Right cardiac atrium (tissue), 5 donors: ENCODE measurements at places on chromosomes 3 and 15. TPM values are rescaled to one million over a fixed set of nuclear protein-coding genes. Genes with fewer than 3 reads are reported as not detected.

- DNase-seq = no peak
Measured at GRCh38 chr3:179324270-179324754, 1.5 kb downstream of the ZNF639 start.

GRCh38 chr15:63586790-63587189 is 10.4 kb upstream of the FBXL22 start:
- no peak for DNase-seq

GRCh38 chr3:17508180-17508752 is 234.2 kb downstream of the TBC1D5 start:
- DNase-seq = no peak

The TRAT1 gene
- polyA plus RNA-seq = not detected

The DCLK3 gene
- polyA plus RNA-seq = 0.18 TPM

The HDGFL3 gene
- 17.0 TPM for polyA plus RNA-seq

DNA sequence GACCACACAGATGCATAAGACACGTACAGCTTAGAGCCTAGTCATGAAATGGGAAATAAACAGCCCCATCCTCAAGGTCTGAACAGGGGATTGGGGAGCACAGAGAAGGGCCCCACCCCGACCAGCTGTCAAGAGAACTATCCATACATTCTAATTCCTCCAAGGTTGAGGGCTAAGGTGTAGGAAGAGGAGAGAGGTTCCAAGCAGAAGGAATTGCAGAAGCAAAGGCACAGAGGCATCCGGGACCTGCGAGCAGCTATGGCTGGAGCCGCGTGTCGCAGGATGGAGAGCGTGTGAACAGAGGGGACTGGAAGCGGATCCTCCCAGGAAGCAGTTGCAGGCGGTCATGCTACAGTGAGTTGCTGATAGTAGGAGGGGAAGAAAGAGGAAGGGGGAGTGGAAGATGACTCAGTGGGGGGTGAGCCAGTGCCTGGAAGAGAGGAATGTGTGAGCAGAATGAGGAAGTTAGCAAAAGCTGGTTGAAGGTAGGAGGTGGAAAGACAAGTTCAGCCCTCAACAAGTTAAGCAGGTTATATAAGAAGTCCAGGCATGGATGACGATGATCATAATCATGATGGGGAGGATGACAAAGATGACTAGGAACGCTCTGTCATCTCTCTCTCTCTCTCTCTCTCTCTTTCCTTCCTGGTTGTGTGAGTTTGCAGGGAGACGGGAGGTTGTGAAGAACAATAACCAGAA is 89.7 kb downstream of the LIPC start:
- DNase-seq = peak; percentile 77

DNA sequence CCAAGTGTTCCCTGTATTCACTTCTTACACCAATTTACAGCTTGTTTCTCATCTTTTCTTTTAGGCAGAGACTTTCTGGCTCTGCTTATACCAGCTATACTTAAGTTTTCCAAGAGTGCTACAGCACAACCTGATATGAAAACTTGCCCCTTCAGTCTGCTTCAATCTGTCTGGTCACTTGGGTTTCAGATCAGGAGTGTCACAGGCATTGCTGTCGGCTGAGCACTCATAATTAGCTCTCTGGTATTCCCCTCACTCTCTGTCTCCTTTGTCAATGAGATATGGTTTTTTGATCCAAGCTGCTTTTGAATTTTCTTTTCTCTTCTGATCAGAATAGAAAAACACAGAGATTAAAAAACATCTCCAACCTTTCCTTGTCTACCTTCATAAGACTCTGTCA is 194.9 kb upstream of the UMPS start:
- no peak for DNase-seq

The BFSP2 gene
- polyA plus RNA-seq = not detected

The PRSS50 gene
- 0.14 TPM for polyA plus RNA-seq

- DNase-seq = no peak
Measured at GRCh38 chr3:94372026-94372425, 309.2 kb downstream of the NSUN3 start.

GRCh38 chr3:178304758-178305467 is 231.3 kb upstream of the KCNMB2 start:
- DNase-seq = no peak

The SNURF gene
- polyA plus RNA-seq = 32.0 TPM

DNA sequence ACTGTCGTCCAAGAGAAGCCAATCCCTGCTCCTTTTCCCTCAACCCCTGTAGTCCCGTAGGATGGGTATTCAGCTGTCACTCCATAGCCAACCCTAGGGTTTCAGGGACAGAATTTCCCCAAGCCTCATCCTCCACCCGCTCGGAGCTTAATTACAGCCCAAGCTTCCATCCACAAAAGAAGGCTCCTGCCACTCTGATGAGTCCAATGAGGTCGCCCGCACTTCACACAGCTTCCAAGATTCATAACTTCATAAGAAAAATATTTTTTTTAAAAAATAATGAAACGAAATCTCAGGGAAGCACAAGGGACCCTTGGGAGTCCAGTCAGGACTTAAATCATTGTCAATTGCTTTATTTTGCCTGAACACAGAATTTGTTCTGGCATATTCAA is 75.6 kb downstream of the SLC12A8 start:
- DNase-seq = no peak

- DNase-seq = no peak
Measured at GRCh38 chr3:99714146-99714545, 75.8 kb downstream of the COL8A1 start.

DNA sequence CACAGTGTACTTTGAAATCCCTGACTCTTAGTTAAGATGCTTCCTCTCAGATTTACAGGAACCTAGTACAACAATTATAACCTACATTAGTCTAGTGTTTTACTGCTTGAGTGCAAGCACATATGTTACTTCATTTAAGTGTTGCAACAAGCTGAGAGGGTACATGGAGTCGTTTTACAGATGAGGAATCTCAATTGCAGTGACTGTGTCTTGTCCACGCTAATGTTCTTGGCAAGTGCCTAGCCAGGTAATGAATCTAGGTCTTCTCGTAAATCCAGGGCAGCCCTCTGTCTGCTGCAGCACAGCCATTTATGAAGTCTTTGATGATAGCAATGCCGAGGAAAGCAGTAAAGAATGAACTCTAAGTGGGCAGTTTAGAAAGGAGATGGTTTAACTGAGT is 384.4 kb upstream of the ARPP21 start:
- no peak for DNase-seq

The SEC61A1 gene
- polyA plus RNA-seq = 52.5 TPM

DNA sequence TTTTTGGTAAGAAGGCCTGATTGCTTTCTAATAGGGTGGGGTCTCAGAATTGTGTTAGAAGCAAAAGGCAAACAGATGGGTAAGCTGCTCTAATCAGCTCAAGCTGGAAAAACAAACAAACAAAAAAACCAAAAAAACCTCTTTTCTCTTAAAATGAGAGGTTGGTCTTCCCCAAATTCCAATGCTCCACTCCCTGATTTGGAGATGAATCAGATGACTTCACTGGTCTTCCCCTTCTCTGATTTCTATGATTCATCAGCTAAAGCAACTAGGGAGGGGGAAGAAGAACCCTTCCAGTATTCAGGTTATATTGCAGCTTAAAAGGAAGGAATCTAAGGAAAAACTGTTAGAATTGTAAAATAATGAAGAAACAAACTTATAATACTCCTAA is 9.6 kb upstream of the ANXA2 start:
- no peak for DNase-seq

The DPPA4 gene
- not detected for polyA plus RNA-seq

DNA sequence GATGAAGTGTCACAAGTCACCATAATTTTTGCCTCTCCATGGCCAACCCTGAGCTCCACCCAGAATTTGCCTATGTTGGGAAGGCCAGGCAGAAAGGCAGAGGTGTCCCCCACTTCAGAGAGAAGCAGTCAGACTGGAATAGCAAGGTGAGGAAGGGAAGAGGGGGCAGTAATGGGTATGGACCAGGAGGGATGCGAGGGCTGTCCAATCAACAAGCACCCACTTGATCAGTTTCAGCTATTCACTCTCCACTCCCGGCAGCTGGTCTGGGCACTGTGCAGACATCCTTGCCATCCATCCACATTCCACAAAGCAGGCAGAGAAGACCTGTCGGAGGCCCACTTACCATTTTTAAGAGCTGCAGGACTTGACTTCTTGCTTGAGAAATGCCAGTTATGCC is 43.5 kb upstream of the CTNNB1 start:
- DNase-seq = no peak

The OSTN gene
- polyA plus RNA-seq = 0.14 TPM

DNA sequence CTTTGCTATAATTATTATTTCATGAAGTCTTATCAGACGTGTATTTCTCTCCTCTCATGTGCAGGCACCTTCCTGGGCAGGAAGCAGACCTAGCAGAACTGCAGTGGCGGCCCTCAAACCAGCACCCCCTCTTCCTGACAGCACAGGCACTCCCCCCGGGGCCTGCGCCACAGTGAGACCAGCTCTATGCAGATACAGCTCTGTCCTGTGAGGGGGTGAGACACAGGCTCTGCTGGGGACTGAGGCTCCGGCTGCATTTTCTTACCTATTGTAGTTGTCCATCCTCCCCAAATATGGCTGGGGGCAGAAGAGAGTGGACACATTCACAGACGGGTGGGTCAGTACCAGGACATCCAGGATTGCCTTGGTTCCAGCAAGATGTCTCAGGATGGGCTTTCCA is 5.0 kb downstream of the CISH start:
- DNase-seq = no peak

DNA sequence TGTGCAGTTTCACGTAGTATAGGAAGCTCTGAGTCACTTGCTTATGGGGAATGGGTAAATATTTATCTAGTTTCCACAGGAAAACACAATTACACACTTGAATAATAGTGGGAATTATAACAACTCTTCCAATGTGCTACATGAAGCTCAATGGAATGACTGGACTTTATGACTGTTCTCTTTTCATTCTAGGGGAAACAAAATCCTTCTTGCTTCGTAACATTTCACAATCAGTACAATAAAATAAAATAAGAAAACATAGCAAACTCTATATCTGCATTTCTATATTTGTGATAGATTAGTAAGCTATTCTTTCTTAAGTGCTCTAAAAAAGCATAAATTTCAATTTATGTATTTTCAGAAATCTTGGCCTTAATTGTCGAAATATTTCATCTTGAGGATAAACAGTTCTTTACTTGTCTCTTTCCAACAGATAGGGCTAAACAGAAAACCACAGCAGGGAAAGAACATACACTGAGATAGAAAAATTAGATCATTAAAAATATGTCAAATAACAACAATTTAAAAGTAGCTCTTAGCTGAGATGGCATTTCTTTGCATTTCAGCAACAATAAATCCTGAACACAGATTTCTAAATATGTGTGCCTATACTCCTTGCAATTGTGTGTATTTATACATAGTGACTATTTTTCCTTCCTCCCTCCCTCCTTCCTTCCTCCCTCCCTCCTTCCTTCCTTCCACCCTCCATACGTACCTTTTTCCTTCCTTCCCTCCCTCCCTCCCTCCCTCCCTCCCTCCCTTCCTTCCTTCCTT is 395.5 kb upstream of the KCNMB2 start:
- DNase-seq = no peak

DNA sequence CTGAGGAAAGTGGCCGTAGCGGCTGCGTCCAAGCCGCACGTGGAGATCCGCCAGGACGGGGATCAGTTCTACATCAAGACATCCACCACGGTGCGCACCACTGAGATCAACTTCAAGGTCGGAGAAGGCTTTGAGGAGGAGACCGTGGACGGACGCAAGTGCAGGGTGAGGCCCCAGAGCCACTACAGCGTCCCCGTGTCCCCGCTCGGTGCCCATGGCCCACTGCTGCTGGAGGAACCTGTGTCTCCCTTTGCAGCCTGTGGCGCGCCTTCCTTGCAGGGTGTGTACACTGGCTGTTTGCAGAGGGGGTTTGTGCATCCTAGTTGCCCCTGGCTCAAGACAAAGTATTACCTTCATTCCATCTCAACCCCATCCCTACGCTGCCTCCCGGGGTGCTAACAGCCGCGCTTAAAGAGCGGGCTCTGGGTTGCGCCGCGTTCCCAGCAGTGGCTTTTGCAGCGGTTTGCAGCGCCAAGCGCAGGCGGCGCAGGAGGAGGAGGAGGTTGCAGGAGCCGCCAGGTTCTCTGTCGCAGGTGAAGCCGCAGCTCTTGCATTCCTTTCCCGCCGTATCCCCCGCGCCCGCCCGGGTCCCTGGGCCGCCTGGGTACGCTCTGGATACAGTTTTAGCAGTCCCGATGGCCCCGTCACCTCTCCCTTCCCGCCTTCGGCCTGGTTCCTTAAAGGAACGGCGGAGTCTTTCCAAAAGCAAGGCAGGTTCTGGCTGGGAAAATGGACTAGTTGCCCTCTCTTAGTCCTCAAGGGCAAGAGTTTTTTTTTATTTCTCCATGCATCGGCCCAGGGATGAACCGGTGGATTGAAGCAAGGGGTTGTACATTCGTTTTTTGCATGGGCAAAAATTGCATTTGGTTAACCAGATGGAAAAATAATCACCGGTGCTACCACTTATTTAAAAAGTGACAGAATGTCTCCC is 1.2 kb downstream of the CRABP1 start:
- DNase-seq = no peak

DNA sequence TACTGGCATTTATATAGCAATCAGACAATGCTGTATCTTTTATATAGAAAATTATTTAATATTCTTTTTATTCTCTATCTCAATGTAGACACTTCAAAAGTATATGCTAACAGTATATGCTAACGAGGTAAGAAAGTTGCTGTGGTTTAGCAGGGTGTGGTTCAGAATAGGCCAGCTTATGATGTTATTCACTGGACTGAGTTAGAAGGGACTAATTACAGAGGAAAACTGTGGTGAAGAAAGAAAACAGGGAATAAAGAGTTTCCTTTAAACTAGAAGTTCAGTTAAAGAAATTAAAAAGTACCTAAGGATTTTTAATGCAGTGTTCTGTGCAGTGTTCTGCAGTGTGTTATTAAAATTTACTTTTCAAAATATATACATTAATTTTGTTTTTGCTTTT is 59.4 kb downstream of the MYO9A start:
- DNase-seq = no peak

The SV2B gene
- polyA plus RNA-seq = 0.34 TPM

- no peak for DNase-seq
Measured at GRCh38 chr3:39592311-39593050, 125.0 kb downstream of the MOBP start.
